LoVo (cell line): ENCODE measurements at places on chromosomes 7 and 10.
A peak's percentile ranks its signal among the peaks of the same experiment; 100 is the strongest.

- no peak for DNase-seq
These were observed 545.9 kb downstream of the KCNMA1 start for GRCh38 chr10:77091597-77092165.

DNA sequence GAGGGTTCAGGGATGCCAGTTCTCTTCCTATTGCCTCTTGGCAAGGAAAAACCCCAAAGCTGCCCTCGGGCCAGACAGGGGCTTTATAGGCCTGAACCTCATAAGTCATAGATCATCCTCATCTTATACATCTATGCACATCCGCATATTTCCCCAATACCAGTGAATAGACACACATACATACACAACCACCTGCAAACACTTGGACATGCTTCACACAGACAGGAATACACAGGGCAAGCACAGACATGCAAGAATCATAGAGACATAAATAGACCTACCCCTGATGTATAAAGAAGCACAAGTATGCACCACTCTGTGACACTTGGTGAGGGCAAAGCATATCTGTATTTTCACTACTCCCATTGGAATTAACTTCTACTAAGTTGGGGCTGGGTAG lies 30.7 kb downstream of the MBL2 start:
- DNase-seq = no peak

GRCh38 chr10:104591441-104591840 lies 49.6 kb upstream of the SORCS3 start:
- DNase-seq = no peak

DNA sequence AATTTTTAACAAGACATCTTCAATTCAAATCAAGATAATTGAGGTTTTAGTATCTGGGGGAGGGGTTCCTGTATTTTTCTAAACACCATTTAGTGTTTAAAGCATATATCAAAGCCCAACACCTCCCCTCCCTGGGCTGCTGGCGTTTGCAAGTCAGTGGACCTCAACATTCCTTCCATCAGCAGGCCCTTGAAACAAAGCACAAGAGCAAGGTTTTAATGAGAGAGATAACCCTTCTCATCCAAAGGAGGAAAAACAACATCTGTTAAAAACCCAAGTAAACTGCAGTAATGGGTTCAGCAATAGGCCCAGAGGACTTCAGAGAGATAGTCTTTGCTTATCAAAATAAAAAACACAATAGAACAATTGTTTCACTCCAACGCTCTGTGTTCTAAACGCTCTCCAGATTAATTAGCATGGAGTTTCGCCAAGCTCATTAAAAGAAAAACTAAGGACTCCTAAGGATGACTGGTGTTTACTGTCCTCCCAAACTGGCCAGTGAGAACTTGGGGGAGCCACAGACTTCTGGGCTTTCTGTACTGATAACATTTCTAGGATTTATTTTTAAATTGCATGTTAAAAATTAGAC lies 2.5 kb downstream of the JCAD start:
- DNase-seq = peak; percentile 9

GRCh38 chr10:35425595-35425994 lies 89.3 kb downstream of the CCNY start:
- no peak for DNase-seq

DNA sequence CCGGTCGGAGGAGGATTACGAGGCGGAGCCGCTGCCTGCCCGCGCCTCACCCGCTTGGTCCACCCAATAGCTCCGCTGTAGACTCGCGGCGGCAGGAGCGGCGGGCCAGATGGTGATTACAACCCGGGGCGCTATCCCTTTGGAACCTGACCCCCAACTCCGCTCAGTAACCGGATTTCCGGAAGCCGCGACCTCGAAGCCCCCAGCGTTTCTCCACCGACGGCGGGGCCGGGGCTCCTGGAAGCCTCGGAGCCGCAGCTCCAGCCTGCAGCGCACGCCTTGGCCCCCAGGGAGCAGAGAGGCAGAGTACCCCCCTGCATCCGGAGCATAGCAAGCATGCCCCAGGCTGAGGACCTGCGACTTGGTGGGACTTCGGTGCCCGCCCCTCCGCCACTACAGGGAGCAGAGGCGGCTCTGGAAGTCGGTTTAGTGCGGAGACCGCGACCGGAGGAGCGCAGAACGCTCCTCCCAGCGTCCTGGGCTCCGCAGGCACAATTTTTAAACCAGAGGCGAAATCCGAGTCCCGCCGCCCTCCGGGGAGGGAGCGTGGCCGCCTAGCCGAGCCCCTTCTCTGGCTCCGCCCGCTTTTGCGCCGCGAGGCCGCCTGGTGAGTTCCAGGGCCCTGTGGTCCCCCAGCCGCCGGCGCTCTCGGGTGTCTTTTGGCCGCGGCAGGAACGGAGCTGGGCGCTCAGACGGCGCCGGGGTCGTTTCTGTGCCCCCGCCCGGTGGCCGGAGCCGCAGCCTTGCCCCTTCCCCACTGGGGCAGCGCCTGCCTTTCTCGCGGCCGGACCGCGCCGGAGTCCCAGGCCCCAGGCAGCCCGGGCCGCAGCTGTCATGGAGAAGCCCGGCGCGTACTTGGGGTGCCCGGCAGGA lies 28.2 kb upstream of the BMS1 start:
- DNase-seq = no peak

DNA sequence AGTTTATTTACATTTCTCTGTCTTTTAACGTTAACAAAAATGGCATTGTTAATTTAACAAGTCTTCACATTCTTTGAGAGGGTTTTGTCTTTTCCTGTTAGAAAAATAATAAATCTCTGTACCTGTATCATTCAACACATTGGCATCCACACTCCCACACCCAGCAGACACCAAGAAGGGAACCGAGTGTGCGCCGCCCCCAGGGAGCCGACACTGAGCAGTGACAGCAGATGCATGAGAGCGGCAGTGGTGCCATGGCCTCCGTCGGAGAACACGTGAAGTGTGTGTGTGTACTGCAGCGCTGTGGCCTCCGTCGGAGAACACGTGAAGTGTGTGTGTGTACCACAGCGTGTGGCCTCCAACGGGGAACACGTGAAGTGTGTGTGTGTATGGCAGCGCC lies 63.3 kb downstream of the DYNC2I1 start:
- DNase-seq = no peak

DNA sequence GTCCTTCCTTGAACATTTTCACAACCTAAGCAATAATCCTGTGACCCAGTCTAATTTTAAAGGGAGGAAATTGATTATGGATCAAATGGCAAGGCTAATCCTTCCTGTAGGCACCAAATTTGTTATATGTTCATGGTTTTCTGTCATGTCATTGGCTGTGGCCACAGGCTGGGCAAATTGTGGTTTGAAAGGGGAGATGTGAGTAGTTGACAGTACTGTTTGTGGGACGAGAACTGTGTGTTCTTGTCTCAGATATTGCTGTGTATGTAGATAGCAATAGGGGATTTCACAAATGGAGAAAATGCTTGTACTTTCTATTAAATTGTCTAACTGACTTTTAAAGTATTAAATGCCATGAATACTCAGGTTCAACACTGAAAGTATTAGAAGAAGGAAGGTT lies 8.1 kb upstream of the PRKG1 start:
- no peak for DNase-seq

- DNase-seq = no peak
These were observed 201.2 kb upstream of the GRB10 start for GRCh38 chr7:50983850-50984249.

- no peak for DNase-seq
These were observed 507.2 kb downstream of the TCERG1L start for GRCh38 chr10:130804281-130804680.

- peak; percentile 35 for DNase-seq
These were observed 792 bp downstream of the ZNF746 start for GRCh38 chr7:149496642-149497391.

GRCh38 chr10:31754803-31755624 lies 173.6 kb downstream of the ARHGAP12 start:
- peak; percentile 72 for DNase-seq

- no peak for DNase-seq
These were observed 7.6 kb downstream of the ZRANB1 start for GRCh38 chr10:124949543-124949942.

GRCh38 chr10:114100848-114101741 lies 57.4 kb downstream of the ADRB1 start:
- DNase-seq = no peak

DNA sequence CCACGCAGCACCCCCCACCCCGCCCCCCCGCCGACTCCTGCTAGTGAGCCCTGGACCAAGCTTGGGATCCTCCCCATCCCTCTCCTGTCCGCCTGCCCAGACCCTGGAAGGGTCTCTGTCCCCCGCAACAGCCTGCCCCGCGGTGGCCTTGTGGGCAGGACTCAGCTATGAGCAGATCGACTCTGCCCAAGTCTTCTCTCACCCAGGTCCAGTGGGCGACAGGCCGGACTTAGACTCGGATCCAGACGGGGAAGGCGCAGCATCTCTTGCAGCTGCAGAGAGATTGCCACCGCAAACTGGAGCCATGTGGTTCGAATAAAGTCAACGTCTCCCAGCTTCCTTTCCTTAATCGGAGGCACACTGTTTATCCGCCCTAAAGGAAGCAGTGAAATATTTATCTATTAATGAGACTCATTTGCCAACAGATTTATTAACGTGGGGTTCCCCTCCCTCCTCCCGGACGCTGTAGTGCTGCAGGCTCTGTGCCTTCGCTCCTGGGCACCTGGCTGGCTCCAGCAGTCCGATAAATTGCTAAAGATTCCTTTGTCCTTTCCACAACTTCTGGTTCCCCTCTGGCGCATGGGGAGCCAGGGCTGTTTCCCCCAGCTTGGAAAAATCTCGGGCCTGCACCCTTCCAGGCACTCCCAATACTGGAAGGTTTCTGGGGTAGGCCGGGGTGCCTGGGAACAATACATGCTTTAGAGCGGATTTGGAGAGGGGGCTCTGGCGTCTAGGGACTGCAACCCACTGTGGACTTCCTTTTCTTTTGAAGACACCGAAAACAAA lies 634 bp upstream of the HOXA7 start:
- peak; percentile 28 for DNase-seq

- peak; percentile 34 for DNase-seq
These were observed 48.5 kb upstream of the OSBPL3 start for GRCh38 chr7:25028370-25029021.

- DNase-seq = no peak
These were observed 12.6 kb upstream of the OR6B1 start for GRCh38 chr7:143987513-143987912.

DNA sequence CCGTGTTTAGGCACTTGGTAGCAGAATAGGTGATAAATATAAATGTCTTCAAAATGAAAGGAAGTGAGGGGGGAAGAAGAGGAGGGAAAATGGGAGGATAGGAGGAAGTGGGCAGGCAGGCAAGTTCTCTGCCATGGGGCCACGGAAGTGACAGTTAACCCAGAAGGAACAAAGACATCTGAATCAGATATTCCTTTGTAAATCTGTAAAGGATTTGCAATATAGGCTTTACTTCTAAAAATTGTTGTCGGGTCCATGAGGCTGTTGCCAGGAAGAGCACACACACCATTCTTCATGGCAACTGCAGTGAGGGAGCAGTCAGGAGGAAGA lies 23.7 kb upstream of the RASSF4 start:
- no peak for DNase-seq

DNA sequence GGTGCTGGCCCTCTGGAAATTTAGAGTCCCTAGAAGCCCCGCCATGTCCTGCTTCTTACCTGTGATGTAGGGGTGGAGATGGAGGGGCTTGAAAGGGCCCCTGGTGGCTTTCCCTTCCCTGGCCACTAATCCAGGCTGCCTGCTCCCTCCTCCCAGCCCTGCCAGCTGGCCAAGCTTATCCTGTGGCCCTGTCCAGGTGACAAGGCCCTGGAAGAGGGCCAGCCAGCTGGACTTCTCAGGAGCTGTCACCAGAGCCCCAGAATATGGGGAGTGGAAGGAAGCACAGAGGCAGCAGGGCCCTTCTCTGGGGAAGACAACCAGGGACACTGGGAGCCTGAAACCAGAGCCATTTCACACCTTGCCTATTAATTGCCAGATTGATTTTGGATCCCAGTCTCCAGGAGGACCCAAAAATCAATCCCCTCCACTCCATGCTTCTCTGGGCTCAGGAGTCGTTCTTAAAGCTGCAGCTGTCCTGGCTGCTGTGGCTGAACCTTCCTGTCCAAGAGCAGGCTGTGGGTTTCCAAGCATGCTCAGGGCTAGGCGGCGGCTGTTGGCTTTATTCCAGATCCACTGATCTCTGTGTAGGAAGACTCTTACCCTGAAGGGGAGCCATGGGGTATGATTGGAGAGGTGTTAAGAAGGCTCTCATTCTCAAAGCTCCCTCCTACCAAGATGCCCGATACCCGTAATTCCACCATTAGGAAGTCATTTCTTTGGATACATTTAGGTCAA lies 52.6 kb upstream of the PCBD1 start:
- DNase-seq = peak; percentile 10

DNA sequence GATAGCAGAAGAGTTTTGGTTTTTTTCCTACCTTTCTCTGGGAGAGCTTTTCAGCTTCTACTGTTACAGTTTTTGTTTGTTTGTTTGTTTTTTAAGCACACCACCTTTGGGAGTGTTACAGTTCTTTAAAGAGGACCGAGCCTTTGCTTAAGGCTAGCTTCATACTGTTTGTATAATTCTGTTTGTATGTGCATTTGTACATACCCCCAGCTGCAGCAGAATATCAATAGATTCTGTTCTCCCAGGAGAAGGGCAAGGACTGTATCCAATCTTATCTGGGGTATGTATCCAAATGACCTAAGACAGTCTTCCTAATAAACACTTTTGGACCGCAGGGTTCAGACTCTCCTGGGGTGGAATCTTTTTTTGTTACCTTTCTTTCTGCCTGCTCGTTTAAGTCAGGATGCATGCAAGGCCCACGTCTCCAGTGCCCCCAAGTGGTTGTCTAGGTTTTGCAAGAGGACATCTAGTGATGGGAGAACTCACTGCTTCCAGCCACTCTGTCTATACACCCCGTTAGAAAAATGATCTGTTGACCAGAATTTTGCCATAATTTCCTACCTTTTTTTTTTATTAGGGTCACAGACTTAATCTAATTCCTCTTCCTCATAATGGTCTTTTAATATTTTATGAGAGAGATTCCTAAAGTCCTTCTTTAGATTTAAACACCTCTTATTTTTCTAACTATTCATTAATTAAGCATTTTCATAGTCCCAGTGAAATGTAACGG lies 23.9 kb downstream of the NRF1 start:
- DNase-seq = peak; percentile 71

- no peak for DNase-seq
These were observed 44.8 kb downstream of the PRKCQ start for GRCh38 chr10:6535156-6535764.

DNA sequence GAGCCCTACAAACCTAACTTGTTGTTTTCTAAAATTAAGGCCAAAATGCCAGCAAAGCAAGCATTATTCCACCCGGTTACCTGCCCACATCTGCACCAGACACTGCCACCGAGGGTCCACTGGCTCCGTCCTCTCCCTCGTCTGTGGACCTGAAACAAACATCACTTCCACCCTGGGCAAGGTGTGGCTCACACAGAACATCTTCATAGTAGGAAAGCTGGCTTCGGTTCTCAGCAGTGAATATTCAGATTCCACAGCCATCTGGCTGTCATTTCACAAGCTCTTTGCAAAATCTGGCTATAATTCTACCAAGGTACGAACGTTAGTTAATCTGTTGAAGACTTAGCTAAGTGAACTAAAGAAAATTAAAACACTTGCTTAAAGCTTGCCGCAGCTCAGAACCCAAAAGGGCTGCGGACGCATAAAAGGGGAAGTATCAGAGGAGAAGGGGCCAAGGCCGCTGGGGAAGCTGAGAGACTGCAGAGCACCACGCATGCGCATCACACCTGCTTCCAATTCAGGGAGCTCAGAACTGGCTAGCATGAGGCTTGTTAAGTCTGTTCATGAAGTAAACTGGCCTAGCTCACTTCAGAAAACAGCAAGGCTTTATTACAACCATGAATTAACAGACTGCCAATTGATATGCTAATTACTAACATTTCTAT lies 46.1 kb downstream of the PTPRN2 start:
- no peak for DNase-seq
